ENCODE measurements at places on chromosomes 4 and X. TPM values are rescaled to one million over a fixed set of nuclear protein-coding genes. Genes with fewer than 3 reads are reported as not detected.
A peak's percentile ranks its signal among the peaks of the same experiment; 100 is the strongest.

- peaks cover 55% of the 10 kb centered on the region for H3K36me3 ChIP-seq
- no peak for DNase-seq
- H3K4me3 ChIP-seq = no peak overlapping the region
These were observed 36.6 kb downstream of the SMARCAD1 start for GRCh38 chr4:94244087-94244828.

GRCh38 chr4:44738615-44739014 lies 12.3 kb upstream of the GNPDA2 start:
- H3K36me3 ChIP-seq = no peaks in the 10 kb centered on the region
- no peak for DNase-seq
- H3K27ac ChIP-seq = no peak overlapping the region
- no peaks in the 10 kb centered on the region for H3K4me1 ChIP-seq
- no peaks in the 10 kb centered on the region for H3K27me3 ChIP-seq

VCX2 gene
- not detected for total RNA-seq

DNA sequence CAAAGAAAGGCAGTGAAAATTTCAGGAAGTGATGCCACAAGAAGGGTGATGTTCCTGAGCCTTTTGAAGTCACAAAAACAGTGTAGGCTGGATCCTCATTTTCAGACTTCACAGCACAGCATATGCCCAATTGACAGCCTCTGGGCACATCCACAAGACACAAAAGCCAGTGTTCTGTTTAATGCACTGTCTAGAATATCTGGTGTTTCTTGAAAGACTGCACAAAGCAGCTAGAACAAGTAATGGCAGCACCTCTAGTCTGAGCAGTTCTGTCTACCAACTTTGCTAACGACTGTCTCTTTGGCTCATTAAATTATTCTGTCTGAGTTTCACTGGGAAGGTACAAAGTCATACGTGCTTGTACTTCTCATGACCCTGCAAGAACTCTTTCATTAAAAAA lies 417.1 kb upstream of the GALNT7 start:
- H3K4me3 ChIP-seq = no peak overlapping the region
- no peaks in the 10 kb centered on the region for H3K4me1 ChIP-seq
- no peaks in the 10 kb centered on the region for H3K36me3 ChIP-seq
- no peak for DNase-seq

GRCh38 chr4:24701683-24702082 lies 93.7 kb upstream of the SOD3 start:
- no peak for DNase-seq
- no peaks in the 10 kb centered on the region for H3K36me3 ChIP-seq
- H3K4me1 ChIP-seq = no peaks in the 10 kb centered on the region
- H3K27ac ChIP-seq = no peak overlapping the region

PAQR3 gene
- 24.0 TPM for total RNA-seq

DNA sequence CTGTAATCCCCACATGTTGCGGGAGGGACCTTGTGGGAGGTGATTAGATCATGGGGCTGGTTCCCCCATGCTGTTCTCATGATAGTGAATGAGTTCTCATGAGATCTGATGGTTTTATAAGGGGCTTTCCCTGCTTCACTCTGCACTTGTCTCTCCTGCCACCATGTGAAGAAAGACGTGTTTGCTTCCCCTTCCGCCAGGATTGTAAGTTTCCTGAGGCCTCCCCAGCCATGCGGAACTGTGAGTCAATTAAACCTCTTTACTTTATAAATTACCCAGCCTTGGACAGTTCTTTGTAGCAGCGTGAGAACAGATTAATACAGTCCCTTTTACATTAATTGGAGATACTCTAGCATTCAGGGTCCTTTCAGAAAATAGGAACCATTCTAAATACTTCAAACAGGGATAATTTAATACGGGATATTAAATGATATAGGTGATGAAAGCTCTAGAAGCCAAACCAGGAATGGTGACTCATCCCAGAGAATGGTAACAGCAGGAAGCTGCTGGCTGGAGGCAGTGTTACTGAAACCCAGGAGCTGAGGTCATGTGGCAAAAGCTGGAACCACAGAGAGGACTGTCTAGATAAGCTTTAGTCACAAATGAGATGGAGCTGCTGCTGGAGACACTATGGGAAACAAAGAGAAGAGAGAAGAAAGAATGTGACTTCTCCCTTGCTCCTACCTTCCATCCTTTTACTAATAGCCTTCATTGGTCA lies 57.3 kb downstream of the GSTCD start:
- no peaks in the 10 kb centered on the region for H3K4me1 ChIP-seq
- no peak overlapping the region for H3K4me3 ChIP-seq
- H3K27ac ChIP-seq = no peak overlapping the region
- DNase-seq = no peak

GRCh38 chr4:41287005-41287404 lies 30.3 kb downstream of the UCHL1 start:
- H3K4me3 ChIP-seq = no peak overlapping the region
- no peaks in the 10 kb centered on the region for H3K4me1 ChIP-seq
- H3K36me3 ChIP-seq = no peaks in the 10 kb centered on the region
- peaks cover 13% of the 10 kb centered on the region for H3K27me3 ChIP-seq
- no peak for DNase-seq

- DNase-seq = no peak
- H3K27ac ChIP-seq = peak overlapping the region; percentile 71
- peak overlapping the region; percentile 97 for H3K4me3 ChIP-seq
These were observed 693 bp downstream of the ATP10D start for GRCh38 chr4:47485768-47486167.

DNA sequence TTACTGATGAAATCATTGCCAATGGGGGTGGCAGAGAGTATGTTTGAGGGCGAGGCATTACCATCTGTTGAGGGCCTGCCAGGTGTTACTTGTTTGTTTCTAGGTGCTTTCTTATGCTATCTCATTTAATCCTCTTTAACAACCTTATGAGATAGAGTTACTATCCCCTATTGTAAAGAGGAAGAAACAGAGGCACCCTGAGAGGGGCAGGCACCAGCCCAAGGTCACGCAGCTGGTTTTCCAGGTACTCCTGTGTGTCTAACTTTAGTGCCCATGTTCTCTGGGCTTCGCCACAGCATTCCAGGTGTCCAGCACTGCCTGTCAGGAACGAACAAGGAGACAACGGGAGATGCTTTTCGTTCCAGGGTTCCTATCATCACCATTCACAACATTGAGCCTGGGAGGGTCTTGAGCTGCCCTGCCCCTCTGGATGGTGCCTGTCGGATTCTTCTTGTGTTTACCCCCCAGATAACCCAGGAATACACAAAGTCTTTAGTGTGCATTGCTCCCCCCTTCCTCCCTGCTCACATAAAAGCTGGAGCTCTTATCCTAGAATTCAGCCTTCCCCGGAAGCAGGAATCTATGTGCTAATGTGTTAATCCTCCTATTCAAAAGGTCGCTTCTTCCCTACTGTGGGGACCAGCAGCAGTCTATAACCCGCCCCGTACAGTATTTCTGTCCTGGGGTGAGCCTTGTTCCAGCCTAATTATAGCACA lies 24.9 kb upstream of the GPC4 start:
- no peak for DNase-seq
- H3K36me3 ChIP-seq = no peaks in the 10 kb centered on the region
- H3K4me3 ChIP-seq = no peak overlapping the region
- H3K27me3 ChIP-seq = no peaks in the 10 kb centered on the region
- no peaks in the 10 kb centered on the region for H3K4me1 ChIP-seq

DNA sequence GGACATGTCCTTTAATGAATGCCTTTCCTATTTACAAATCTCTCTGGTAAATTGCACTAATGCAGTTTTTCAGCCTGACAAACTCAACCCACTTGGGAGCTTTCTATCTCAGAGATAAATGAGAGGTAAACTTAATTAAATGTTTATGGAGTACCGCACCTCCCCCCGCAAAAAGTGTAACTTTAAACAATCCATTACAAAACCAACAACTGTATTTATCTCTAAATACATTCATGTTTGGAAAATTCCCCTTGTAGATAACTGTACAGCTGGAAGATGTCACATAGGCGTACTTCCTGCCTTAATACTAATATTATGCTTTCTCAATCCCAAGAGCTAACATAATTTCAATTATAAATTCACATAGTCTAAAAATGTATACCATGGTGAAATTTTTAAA lies 215.5 kb downstream of the LDB2 start:
- no peak overlapping the region for H3K4me3 ChIP-seq
- no peaks in the 10 kb centered on the region for H3K36me3 ChIP-seq
- DNase-seq = no peak
- H3K4me1 ChIP-seq = no peaks in the 10 kb centered on the region

TRIM61 gene
- total RNA-seq = 1.8 TPM

BEND2 gene
- 0.15 TPM for total RNA-seq

SATL1 gene
- not detected for total RNA-seq

GRCh38 chr4:140243278-140243753 lies 89.3 kb upstream of the MAML3 start:
- H3K4me3 ChIP-seq = peak overlapping the region; percentile 7
- H3K27me3 ChIP-seq = no peaks in the 10 kb centered on the region

DNA sequence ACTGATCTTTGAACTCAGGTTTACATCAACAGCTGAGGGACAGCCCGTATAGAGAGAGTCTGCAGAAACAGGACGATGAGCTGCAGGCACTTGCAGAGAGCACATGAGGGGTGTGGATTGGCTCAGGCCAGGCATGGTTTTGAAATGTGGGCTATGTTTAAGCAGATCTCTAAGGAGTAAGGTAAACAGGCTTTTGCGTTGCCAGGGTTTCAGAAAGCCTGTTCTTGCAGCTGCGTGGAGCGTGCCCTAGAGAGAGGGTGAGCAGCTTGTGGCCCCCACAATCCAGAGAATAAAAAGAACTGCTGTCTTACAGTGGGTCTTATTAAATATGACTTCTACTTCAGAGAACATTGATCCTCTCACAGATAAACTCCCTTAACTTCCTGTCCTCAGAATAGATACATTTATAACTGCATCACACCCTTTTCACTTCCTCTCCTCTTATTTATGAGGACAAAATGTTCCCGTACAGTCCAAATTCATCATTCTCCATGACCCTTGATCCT lies 64.1 kb downstream of the TMA16 start:
- DNase-seq = no peak
- H3K4me1 ChIP-seq = peaks cover 10% of the 10 kb centered on the region
- no peaks in the 10 kb centered on the region for H3K27me3 ChIP-seq
- no peaks in the 10 kb centered on the region for H3K36me3 ChIP-seq
- no peak overlapping the region for H3K4me3 ChIP-seq

DNA sequence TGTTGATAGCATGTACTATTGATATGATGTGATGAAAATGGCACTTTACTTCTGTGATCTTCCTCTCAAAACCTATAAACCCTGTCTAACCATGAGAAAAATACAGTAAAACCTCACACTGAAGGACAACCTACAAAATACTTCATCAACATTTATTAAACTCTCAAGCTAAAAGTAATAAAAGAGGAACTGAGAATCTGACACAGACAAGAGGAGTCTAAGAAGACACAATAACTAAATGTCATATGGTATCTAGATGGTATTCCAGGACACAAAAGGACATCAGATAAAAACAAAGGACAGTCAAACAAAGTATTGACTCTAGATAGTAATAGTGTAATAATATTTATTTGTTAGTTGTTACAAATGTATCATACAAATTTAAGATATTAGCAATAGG lies 655.3 kb downstream of the SH3BGRL start:
- H3K27me3 ChIP-seq = no peaks in the 10 kb centered on the region
- no peaks in the 10 kb centered on the region for H3K36me3 ChIP-seq
- DNase-seq = no peak
- H3K4me3 ChIP-seq = no peak overlapping the region
- H3K27ac ChIP-seq = no peak overlapping the region

DNA sequence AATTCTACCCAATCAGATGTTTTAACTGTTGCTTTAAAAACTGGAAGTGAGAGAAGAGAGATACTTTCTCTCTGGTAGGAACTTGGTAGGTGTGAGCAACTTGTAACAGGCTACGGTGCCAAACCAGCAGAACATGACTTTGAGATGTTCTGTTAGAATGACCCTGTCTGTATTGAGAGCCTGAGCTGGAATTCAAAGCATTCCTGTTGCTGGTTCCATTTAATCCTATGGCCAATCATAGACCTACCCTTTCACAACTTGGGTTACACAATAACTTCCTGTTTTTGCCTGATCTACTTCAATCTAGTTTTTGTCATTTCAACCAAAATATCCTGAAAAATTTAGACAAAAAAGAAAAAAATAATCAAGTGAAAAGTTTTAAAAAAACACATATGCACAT lies 1.7 kb upstream of the PRRG1 start:
- H3K27me3 ChIP-seq = no peaks in the 10 kb centered on the region
- no peak overlapping the region for H3K4me3 ChIP-seq
- peaks cover 6% of the 10 kb centered on the region for H3K4me1 ChIP-seq
- H3K36me3 ChIP-seq = no peaks in the 10 kb centered on the region

TRAPPC11 gene
- 38.3 TPM for total RNA-seq

TLR10 gene
- total RNA-seq = 2.6 TPM

DNA sequence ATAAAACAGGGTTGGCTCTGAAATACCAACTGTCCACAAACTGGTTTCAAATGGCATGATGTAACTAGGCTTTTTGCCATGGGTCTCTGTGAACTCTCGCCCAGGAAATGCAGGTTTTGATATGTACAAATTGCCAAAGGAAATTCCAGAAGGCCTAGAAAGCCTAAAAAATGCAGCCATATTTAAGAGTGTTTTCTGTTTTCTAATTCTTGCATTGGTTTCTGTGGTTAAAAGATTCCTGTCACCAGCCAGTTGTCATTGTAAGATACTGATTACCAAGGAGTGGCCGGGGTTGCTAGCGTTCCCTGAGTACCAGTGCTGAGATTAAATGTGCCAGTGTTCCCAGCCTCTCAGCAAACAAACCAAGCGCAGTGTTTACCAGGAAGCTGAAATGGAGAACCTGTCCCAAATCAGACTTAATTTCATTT lies 53.9 kb upstream of the SORBS2 start:
- H3K4me3 ChIP-seq = no peak overlapping the region
- H3K4me1 ChIP-seq = no peaks in the 10 kb centered on the region
- no peak for DNase-seq
- no peaks in the 10 kb centered on the region for H3K36me3 ChIP-seq
- H3K27ac ChIP-seq = no peak overlapping the region
- H3K27me3 ChIP-seq = peaks cover 3% of the 10 kb centered on the region

APEX2 gene
- 9.6 TPM for total RNA-seq

CSAG1 gene
- not detected for total RNA-seq

DNA sequence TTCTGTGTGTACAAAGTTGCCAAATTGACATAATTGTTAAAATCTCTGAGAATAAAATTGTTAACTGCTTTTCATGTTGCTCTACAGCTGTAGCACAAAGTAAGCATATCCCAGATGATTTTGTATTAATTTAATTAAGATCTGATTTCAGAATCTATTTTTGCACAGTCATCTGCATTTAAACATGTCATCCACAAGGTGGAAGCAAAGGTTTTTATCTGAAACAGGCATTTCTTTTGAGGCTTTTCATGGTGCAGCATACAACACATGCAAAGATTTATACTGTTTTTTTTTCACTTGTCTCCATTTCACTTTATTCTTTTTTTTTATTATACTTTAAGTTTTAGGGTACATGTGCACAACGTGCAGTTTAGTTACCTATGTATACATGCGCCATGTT lies 51.2 kb downstream of the GC start:
- DNase-seq = no peak
- no peak overlapping the region for H3K4me3 ChIP-seq
- no peak overlapping the region for H3K27ac ChIP-seq
- H3K36me3 ChIP-seq = no peaks in the 10 kb centered on the region
- H3K4me1 ChIP-seq = no peaks in the 10 kb centered on the region

AFF2 gene
- 2.8 TPM for total RNA-seq

SUV39H1 gene
- 11.5 TPM for total RNA-seq

GRCh38 chr4:158209825-158210807 lies at the start of gene TMEM144:
TSS of gene TMEM144 (plus strand) at chr4:158210486. CDS start at chr4:158212668, 2,182 bp downstream.
- peak within 1 kb of the TSS; percentile 68 for H3K4me3 ChIP-seq
- no peaks in the 10 kb centered on the region for H3K27me3 ChIP-seq
- no peaks in the 10 kb centered on the region for H3K36me3 ChIP-seq
- H3K4me1 ChIP-seq = peaks cover 10% of the 10 kb centered on the region
- no peak within 1 kb of the TSS for H3K27ac ChIP-seq

GRCh38 chrX:117744958-117745357 lies 371.7 kb downstream of the KLHL13 start:
- H3K27ac ChIP-seq = no peak overlapping the region
- DNase-seq = no peak
- H3K27me3 ChIP-seq = no peaks in the 10 kb centered on the region
